ENCODE measurements at places on chromosomes 13 and 19.
A peak's percentile ranks its signal among the peaks of the same experiment; 100 is the strongest.

DNA sequence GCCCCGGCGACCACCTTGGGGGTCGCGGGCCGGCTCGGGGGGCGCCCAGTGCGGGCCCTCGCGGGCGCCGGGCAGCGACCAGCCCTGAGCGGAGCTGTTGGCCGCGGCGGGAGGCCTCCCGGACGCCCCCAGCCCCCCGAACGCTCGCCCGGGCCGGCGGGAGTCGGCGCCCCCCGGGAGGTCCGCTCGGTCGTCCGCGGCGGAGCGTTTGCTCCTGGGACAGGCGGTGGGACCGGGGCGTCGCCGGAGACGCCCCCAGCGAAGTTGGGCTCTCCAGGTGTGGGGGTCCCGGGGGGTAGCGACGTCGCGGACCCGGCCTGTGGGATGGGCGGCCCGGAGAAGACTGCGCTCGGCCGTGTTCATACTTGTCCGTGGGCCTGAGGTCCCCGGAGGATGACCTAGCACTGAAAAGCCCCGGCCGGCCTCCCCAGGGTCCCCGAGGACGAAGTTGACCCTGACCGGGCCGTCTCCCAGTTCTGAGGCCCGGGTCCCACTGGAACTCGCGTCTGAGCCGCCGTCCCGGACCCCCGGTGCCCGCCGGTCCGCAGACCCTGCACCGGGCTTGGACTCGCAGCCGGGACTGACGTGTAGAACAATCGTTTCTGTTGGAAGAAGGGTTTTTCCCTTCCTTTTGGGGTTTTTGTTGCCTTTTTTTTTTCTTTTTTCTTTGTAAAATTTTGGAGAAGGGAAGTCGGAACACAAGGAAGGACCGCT is 729 bp downstream of the STK11 start:
- no peak for DNase-seq

- DNase-seq, result no peak
Observed at GRCh38 chr13:41802684-41803444, 158.0 kb downstream of the VWA8 start.

DNA sequence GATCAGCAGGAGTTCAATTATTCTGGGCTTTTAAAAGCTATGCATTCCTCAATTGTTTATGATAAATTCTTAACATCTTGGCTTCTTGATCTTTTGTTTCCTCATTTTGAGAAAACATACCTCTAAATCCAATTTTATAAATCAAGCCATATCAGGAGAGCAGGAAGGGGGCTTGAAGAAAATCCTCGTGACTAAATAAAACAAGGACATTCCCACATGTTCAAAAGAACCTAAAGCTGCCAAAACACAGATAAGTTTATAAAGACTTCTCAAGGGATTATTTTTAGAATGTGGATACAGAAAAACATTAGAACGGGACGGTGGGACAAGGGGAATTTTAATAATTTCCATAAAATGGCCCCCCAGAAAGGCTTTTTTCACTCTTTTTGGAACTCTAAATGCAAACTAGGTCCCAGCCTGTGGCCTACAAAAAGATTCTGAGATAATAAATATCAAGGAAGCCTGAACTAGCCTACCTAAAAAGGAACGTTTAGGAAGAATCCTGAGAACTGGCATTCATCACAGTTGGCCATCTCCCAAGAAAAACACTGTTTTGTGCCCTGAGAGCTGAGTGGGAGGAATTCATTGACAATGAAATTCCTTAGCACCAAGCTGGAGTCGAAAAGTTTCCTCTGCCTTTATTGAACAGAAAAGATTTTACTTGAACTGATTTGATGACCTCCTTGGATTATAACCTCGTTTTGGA is 30.1 kb downstream of the ZAR1L start:
- DNase-seq, result no peak

DNA sequence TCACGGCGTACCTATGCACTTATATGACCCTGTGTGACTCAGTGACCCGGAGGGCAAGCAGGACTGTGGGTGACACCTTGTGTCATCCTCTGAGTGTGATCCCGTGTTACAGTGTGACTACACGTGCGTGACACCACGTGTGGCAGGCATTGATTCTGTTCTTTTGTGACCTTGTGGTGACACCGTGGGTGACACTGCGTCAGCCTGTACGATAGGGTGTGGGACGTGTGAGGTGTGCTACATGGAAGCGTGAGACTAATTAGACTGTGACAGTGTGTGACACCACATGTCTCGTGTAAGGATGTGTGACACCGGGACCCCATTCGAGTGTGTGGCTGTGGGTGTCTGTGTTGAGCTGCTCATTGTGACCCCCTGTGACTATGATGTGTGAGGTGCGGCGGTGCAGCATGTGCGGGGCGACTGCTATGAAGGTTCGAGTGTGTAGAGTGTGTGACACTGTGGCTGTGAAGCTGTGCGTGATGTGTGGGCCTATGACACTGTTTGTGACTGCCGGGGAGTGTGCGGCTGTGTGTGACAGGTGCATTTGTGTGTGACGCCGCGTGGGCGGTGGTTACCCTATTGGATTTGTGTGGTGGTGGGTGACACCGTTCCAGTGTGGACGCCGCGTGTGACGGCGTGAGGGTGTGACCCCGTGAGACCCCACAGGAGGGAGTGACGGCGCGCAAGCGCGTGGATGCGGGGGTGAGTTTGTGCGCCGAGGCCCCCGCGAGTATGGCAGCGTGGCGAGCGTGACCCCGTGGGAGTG is 399 bp upstream of the SPTBN4 start:
- no peak for DNase-seq

GRCh38 chr19:21451187-21451586 is 54.2 kb upstream of the ZNF429 start:
- DNase-seq, result no peak

GRCh38 chr13:97710797-97711196 is 242.7 kb upstream of the IPO5 start:
- DNase-seq, result no peak

- no peak for DNase-seq
Observed at GRCh38 chr19:44753932-44754749, 5.6 kb downstream of the BCL3 start.

GRCh38 chr13:95456815-95457214 is 95.7 kb upstream of the CLDN10 start:
- DNase-seq, result no peak

DNA sequence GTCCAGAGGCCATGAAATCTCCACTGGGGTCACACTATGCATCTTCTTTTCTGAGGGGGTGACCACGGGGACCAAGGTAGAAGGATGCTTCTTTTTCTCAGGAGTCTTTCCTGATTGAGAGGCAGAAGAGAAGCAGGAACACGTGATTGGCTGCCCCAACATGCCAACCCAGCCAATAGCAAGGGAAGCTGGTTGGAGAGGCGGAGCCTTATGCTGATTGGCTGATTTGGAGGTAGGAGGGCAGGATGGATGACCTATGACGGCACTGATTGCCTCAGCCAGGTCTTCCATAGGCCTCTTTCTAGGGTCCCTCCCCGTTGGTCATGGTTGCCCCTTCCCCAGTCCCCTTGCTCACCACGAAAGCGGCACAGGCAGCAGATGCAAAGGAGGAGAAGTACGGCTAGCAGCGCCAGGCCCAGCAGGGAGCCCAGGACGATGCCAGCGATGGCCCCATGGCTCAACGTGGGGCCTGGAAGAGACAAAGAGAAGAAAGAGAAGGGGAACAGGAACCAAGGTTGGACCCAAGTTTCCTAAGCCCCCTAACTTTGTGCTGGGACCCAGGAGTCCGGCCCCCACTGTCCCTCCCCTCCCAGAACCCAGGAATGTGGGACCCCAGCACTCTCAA is 8.0 kb downstream of the VSIG10L start:
- no peak for DNase-seq

DNA sequence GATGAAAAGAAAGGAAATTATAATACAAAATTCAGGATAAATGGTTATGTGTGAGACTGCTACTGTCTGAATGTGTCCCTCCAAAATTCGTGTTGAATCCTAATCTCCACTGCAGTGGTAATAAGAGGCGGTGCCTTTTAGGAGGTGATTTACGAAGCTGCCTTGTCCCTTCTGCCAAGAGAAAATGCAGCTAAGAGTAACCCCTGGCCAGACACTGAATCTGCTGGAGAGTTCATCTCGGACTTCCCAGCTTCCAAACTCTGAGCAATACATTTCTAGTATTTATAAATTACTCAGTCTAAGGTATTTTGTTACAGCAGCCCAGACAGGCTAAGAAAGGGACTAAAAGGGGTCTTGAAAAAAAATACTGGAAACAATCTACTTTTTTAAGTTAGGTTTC is 152.6 kb downstream of the KLF12 start:
- no peak for DNase-seq

GRCh38 chr19:7705387-7706187 is 3.7 kb upstream of the FCER2 start:
- DNase-seq, result no peak

DNA sequence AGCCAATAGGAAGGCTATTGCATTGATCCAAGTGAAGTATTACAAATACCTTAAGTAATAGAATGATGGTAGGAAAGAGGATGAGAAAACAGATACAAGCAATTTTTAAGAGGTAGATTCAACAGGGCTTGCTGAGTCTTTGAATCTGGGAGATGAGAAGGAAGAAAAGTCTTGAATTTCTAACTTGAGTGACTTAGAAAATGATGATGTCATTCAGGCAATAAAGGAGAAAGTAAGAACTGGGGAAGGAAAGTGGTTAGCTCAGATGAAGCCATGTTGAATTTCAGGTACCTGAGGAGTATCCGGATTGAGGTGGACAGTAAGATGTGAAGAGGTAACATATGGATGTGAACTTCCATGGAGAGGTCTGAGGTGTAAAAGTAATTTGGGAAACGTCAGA is 15.5 kb upstream of the FRY start:
- no peak for DNase-seq

GRCh38 chr19:3586127-3586626 is 899 bp downstream of the GIPC3 start:
- no peak for DNase-seq

DNA sequence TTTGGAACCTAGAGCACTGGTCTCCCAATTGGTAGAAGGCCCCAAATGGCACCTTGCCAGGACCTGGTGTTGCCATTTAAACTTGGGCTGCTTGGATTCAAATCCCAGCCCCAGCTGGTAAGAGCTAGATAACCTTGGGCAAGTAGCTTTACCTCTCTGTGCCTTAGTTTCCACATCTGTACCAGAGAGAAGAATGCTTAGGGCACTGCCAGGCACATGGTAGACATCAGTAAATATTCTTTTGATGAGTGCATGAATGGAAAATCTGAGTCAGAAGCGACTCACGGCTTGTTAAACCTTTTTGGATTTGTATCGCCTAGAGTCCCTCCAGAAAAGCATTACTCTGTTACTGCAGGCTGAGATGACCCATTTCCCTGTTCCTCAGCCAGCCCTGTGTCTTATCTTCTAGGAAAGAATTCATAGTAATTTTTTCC is 90.9 kb downstream of the SIPA1L3 start:
- DNase-seq, result no peak

- no peak for DNase-seq
Observed at GRCh38 chr13:23418776-23419683, 14.5 kb downstream of the SACS start.

- DNase-seq, result peak; percentile 97
Observed at GRCh38 chr19:48818234-48818820, 7.5 kb upstream of the BCAT2 start.

All from NCI-H187 (cell line).